ENCODE measurements at places on chromosomes 6 and 20.

DNA sequence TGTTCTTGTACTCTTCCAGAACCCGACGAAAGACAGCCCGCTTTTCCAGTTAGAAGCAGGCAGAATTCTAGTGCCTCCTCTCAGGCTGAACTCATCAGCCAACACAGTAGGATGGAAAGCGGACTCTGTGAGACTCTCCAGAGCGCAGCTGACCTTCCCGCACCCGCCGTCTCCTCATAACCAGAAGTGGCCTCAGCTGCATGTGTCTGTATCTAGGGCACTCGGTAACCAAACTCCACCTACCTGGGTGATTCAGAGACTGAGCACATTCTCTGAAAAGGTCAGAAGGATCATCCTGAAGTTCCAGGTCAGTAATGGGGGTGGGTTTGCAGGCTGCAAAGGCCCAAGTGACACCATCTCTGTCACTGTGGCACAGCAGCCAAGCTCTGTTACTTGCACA is 66.7 kb upstream of the NFATC2 start:
- no peak for DNase-seq

DNA sequence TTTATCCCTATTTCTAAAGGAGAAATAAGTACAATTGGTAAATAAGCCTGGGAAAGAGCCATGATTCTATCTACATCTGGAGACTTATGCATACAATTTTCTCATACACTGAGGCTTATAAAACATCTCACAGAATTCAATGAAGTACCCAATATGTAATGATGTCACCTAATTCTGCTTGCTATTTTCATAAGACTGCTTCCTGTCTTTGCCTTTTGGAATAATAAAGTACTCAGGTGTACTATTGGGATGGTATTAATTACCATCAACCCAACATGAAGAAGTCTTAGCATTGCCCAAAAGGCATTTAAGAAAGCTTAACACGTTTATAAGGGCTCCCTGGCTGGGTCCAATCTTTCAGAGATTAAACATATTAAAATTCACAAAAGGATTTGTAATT is 216.4 kb upstream of the TSHZ2 start:
- no peak for DNase-seq

GRCh38 chr20:22691369-22692118 is 107.2 kb upstream of the FOXA2 start:
- DNase-seq: no peak

DNA sequence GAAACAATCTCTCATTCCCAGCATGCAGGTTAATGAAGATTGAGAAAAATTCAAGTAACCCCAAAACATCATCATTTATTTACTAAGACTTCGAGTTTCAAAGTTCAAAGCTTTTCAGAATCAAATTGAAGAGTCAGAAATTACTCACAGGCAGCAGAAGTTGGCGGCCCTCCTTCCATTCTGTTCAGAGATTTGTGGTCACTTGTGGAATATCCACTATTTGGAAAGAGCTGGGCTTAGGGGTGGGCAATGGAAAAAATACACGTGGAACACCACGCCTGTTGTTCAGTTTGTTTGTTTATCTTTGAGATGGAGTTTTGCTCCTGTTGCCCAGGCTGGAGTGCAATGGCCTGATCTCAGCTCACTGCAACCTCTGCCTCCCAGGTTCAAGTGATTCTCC is 108.6 kb upstream of the NAA20 start:
- DNase-seq: no peak

- no peak for DNase-seq
Observed at GRCh38 chr6:135086414-135086764, 31.8 kb upstream of the HBS1L start.
